Ovary (tissue), 10 donors: ENCODE measurements at places on chromosomes 5 and 9. TPM values are rescaled to one million over a fixed set of nuclear protein-coding genes. Genes with fewer than 3 reads are reported as not detected.

DNA sequence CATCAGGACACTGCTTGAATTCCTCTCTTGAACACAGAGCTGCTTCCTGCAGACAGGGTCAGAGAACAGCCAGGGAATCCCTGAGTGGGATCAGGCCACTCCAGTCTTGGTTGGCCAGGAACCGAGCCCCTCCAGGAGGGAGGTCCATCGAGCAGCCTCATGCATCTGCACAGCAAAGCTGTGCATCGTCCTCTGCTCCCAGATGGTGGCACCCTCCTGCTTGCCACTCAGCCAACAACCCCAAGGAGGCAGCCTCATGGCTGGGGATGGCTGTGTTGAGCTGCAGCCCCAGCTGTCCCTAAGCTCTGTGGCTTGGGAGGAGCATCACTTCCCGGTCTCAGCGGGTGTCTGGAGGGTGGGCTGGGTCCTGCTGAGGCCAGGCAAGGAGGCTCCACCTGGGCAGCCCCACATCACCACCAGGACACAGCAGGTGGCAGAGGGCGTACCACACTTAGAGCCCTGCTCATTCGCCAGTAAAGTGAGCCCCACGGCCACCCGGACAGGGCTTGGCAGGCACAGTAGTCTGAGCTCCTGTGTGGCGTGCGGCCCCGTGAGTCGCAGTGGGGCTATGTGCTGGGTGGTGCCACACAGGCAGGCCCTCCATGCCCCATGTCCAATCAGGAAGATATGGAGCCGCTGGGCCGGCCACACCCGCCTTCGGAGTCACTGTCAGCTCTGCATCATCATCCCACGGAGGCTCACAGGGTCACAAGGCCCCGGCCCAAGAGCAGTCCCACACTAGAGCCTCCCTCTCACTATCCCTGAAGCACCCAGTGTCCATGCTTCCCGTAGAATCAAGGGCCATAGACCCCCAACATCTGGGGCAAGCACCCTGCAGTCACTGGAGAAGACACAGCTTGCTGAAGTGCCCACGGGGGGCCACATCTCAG lies 11.9 kb downstream of the LPCAT1 start:
- DNase-seq: peak; percentile 5

DNA sequence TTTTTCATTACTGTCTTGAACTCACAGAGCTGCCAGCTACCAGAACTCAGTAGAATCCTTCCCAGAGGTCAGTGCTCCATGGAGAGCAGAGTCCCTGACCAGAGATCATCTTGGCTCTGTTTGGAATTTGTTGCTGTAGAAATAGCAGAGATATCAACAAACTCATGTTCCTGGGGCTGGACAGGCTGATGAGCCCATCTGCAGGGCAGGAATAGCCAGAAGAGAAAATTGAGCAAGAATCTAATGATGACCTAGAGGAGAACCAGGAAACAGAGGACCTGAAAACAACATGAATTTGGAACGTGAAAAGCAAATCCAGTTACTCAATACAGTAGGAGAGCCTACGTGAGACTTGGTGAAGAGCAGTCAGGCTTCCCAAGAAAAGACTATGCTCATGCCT lies 437.8 kb downstream of the PLK2 start:
- DNase-seq: no peak

- DNase-seq: no peak
Measured at GRCh38 chr9:81626511-81626910, 62.8 kb downstream of the TLE1 start.

DNA sequence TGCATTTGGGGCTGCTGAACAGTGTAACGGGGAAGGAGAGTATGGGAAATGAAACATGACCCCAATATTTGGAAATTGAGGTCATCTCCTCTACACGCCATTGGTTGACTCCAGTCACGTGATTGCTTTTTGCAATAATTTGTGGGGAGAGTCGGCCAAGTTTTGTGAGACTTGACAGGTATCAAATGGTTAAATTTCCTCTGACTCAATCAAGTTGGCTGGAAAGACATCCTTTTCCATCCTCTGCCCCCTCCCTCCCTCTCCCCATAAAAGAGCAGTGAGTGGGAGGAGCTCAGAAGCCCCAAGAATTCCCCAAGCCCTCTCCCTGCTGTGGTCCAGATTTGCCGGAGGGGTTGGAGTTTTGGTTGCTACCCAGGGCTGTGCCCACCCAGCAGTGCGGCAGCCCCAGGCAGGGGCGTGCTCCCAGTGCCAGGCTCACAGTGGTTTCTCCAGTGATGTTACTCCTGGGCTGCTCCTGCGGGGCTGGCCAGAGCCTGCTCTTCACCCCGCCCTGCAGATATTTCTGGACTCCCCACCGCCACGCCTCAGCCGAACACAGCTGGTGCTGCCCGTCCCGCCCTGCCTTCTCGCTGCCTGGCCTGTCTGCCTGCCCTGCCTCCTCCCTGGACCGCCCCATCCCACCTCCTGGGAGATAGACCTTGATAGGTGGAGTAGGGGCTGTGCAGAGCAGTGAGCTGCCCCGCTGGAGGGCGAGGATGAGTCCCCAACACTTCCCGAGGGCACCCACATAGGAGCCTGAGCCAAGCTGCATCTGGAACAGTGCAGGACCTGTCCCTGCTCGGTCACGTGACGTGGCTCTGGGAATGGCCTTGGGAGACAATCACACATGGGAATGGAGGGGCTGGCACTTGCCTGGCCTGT lies 3.4 kb downstream of the COL5A1 start:
- DNase-seq: peak; percentile 82

GRCh38 chr5:54632131-54632701 lies 114.7 kb downstream of the SNX18 start:
- DNase-seq: peak; percentile 28

DNA sequence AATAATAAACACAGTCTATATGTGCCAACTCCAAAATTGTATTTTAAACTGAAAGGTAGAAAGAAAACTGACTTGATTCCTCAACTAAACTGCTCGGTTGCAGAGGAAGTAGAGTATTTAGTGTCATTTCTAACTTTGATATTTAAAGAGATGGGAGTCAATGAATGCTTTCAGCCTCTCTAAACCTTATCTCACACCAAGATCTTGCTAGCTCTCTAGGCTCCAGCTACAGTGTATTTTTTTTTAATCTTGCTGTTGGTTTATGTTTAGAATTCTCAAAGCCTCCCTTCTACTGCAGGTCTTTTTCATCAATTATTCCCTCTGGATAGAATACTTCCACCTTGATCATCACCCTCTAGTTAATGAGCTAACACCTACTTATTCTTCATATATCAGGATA lies 419.4 kb upstream of the ZNF462 start:
- no peak for DNase-seq

- DNase-seq: no peak
Measured at GRCh38 chr5:181186986-181187499, 18.0 kb downstream of the TRIM7 start.

DNA sequence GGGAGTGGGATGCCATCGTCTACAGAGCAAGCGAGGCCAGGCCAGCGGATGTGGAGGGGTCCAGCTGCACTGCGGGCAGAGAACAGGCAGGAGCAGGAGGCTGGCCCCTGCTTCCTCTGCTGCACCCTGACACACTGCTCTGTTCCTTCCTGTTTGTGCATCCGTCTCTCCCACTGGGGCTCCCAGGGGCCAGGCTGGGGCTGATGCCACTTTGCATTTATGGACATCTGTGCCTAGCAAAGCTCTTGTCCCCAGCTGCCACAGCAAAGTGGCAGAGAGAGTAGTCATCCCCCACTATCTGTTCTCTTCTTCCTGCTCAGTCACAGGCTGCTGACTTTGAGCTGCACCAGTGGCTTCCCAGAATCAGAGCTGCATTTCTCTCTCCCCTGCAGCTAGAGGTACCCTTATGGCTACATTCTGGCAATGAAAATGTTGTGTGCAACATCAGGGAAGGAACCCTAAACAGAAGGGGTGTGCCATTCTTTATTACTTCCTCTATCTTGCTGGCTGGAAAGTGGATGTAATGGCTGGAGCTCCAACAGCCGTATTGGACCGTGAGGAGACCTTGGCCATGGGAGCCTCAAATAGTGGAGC lies 4.2 kb upstream of the NINJ1 start:
- DNase-seq: no peak

GRCh38 chr5:65943771-65944170 lies 17.4 kb downstream of the ERBIN start:
- no peak for DNase-seq

- DNase-seq: no peak
Measured at GRCh38 chr5:1493413-1493812, 30.3 kb downstream of the LPCAT1 start.

OR1J2 gene
- total RNA-seq: not detected

LRRC19 gene
- total RNA-seq: not detected

PCDHA10 gene
- total RNA-seq: 1.4 TPM

SLC25A2 gene
- total RNA-seq: not detected

MRPS2 gene
- total RNA-seq: 33.1 TPM
